Placental epithelial cell (primary cell): ENCODE measurements at places on chromosomes 5 and 9. TPM values are rescaled to one million over a fixed set of nuclear protein-coding genes. Genes with fewer than 3 reads are reported as not detected.

The PCDHGA1 gene
- 0.22 and 0.39 TPM in 2 replicates for total RNA-seq

The S1PR3 gene
- total RNA-seq: 69.3 and 126 TPM in 2 replicates

The LHX3 gene
- not detected in 2 replicates for total RNA-seq

The CDX1 gene
- total RNA-seq: 0.39 TPM in 1 of 2 replicates, not detected in the other

The IL5 gene
- not detected in 2 replicates for total RNA-seq

The FLT4 gene
- total RNA-seq: under 0.01 TPM in 2 replicates

The PRRX2 gene
- not detected in 2 replicates for total RNA-seq

The MARCHF11 gene
- not detected in 2 replicates for total RNA-seq

The CATSPER3 gene
- 0.54 TPM in 1 of 2 replicates, not detected in the other for total RNA-seq

The TRIM7 gene
- 1.2 and 1.8 TPM in 2 replicates for total RNA-seq

The CSF2 gene
- total RNA-seq: not detected in 2 replicates

The SLC31A2 gene
- 7.1 and 11.6 TPM in 2 replicates for total RNA-seq

The SUSD1 gene
- total RNA-seq: 18.1 and 19.3 TPM in 2 replicates

The SH3GL2 gene
- not detected in 2 replicates for total RNA-seq

The NKD2 gene
- not detected in 2 replicates for total RNA-seq

The PRSS3 gene
- 0.79 and 8.6 TPM in 2 replicates for total RNA-seq

The ISCA1 gene
- total RNA-seq: 16.5 and 25.1 TPM in 2 replicates

The SIGMAR1 gene
- 46.3 and 71.0 TPM in 2 replicates for total RNA-seq

The DEPDC1B gene
- total RNA-seq: 3.9 and 4.7 TPM in 2 replicates

The EXOSC2 gene
- 13.3 and 15.8 TPM in 2 replicates for total RNA-seq

The POLR3G gene
- total RNA-seq: 1.2 and 8.8 TPM in 2 replicates

The GDNF gene
- total RNA-seq: under 0.01 and 1.2 TPM in 2 replicates

The ANKRD18B gene
- total RNA-seq: 0.43 and 0.79 TPM in 2 replicates

The PWWP2A gene
- 14.7 and 20.0 TPM in 2 replicates for total RNA-seq

The SPINK5 gene
- not detected in 2 replicates for total RNA-seq

The SPATA31A3 gene
- not detected in 2 replicates for total RNA-seq

The ORM2 gene
- not detected in 2 replicates for total RNA-seq

The ASS1 gene
- total RNA-seq: 2.4 and 5.5 TPM in 2 replicates

The ELAVL2 gene
- total RNA-seq: 0.39 and 0.54 TPM in 2 replicates

The TNPO1 gene
- 240 and 302 TPM in 2 replicates for total RNA-seq

The TSLP gene
- not detected in 2 replicates for total RNA-seq

The RANBP17 gene
- total RNA-seq: 115 and 244 TPM in 2 replicates

The TMEM252 gene
- not detected in 2 replicates for total RNA-seq

The CLTA gene
- 204 and 250 TPM in 2 replicates for total RNA-seq

The IGFBPL1 gene
- total RNA-seq: 13.3 and 48.3 TPM in 2 replicates

The FIBCD1 gene
- total RNA-seq: 0.33 and 0.79 TPM in 2 replicates
